Fibroblast of the aortic adventitia (primary cell): ENCODE measurements at places on chromosomes 3 and 15. TPM values are rescaled to one million over a fixed set of nuclear protein-coding genes. Genes with fewer than 3 reads are reported as not detected.

DNA sequence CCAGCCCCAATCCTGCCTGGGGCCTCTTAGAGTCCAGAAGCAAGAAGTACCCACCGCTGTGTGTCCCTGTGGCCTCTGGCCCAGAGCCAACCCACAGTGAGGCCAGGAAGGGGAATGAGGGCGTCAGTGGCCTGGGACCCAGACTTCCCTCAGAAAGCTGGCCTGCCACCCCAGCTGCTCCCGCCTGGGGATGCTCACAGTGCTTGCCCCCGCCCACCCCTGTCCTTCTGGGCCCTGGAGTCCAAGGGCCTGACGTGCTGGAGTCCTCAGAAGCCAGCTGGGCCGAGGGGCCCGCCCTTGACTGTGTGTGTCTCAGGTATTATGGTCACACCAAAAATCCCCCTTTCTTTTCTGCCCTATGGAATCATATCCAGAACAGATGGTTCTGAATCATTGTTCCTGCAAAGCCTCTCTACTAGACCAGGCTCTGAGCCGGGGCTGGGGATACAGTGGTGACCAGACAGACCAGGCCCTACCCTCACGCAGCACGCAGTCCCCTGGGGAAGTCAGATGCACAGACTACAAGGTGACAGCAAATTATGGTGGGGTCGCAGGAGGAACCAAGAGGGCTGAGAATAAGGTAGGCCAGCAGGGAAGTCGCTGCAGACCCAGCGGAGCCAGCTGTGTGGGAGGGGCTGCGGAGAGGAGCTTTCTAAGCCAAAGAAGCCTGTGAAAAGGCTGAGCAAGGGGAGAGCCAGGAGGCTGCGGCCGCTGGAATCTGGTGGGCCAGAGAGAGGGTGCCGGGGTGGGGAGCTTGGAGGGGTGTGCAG is 99.1 kb downstream of the VGLL4 start:
- peak; percentile 47 for DNase-seq

GRCh38 chr3:96986241-96986640 is 171.8 kb downstream of the EPHA6 start:
- no peak for DNase-seq

The GOLGA8J gene
- total RNA-seq: not detected in 2 replicates

DNA sequence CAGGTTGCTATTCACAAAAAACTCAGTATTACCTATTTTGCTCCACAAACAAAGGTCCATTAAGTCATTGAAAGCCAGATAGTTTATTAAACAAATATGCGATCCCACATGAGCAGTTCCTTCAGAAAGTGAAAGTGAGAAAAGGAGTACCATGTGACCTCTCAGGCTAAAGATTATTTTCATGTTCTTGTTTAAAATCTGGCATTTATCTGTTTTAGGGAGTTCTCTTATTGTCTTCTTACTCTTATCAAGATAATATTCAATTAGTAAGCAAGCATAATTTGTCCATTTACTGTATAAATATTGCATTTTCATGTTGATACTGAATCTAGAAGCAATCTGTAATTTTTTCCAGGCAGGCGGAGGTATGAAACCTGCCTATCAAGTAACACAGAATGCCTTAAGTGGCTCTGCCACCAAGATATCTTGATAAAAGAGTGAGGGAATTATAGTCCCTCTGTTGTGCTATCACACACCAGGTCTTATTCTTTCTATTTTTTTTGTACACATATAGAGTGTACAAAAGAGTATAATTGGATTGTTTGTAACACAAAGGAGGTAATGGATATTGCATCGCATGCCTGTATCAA is 20.1 kb upstream of the PLSCR5 start:
- peak; percentile 56 for DNase-seq

DNA sequence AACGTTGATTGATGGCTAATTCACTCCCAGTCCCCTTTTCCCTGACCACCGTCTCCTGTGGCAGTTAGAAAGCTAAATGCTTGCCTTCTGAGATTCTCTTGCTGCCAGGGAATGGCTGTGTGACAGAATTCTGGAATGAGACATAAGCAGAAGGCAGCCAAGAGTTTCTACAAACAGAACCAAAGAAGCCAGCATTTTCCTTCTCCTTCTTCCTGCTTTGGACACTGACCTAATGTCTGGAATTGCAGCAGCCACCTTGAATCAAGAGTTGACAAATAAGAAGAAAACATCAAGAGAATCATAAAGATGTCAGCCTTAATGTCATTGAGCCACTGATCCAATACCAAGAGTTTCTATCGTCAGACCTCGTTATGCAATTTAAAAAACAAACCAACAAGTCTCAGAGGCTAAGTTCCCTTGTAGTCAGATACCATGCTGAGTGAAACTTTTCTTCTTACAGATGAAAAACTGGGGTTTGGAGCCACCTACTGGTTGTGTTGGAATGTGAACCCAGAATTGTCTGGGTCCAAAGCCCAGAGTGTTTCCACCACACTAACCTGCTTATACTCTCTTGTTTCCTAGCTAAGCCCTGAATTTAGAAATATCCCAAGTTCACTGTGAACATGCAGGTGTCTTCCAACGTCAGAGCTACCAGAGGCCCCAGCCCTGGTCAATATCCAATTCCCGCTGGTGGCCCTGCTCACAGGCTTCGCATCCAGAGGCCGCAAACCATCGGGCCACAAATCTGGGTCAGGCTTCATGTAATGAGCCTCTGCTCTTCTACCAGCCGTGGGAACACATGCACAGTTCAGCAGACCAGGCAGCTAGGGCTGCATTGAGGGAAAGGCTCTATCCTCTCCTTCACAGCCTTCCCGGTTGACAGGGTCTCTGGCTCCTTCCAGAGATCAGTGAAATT is 42.5 kb downstream of the MCF2L2 start:
- DNase-seq: peak; percentile 85

The FSD2 gene
- total RNA-seq: not detected in 2 replicates

The PCSK6 gene
- 0.81 TPM in 1 of 2 replicates, not detected in the other for total RNA-seq

DNA sequence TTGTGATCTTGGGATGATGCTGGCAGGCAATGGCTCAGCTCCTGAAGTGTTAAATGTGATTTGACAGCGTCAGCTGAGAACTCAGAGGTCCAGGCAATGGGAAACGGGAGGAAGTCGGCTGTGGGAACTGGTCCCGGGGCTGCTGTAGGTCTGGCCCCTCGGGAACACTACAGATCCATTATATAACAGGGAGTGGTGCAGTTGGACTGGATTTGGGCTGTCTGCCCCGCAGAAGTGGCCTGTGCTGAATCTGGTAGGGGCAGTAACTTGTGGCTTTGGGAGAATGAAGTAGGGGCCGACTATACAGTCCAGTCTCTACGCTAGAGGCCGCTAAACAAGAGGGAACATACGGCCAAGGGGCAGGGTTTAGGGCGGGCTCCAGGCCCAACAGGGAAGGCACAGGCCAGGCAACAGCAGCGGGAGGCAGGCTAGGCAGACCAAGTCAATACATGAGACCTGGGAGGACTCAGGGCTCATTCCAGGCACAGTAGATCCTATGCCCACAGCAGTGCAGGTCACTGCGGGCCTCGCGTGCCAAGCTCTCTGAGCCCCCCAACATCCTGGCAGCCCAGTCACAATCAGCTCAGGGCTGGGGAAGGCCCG is 20.3 kb upstream of the IL16 start:
- DNase-seq: peak; percentile 68

GRCh38 chr3:32282578-32283154 is 44.2 kb downstream of the CMTM8 start:
- no peak for DNase-seq

DNA sequence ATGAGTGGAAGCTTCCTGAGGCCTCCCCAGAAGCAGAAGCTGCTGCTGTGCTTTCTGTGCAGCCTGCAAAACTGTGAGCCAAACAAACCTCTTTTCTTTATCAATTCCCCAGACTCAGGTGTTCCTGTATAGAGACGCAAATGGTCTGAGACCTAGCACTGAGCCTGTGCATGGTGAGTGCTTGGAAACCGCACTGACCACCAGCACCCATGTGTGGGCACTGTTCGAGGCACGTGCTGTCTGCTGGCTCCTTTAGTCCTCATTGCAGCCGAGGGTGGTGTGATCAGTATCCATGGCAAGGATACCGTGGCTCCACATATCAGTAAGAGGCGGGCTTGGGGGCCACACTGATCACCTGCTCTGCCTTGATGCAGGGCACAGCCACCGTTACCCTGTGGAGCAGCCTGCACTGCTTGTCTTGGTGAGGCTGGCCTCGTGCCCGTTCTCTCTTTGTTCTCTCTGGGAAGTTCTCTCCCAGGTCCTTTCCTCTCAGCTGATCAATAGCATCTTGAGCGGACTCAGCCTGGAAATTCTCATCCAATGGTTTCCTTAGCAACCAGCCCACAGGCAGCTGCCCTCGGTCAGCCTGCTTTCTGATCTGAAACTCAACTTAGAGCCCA is 101.0 kb downstream of the PLXNA1 start:
- no peak for DNase-seq

The ARRDC4 gene
- total RNA-seq: 6.2 and 18.3 TPM in 2 replicates

The BUB1B gene
- 1.3 and 35.2 TPM in 2 replicates for total RNA-seq

GRCh38 chr3:42514876-42515275 is 12.4 kb downstream of the VIPR1 start:
- DNase-seq: no peak

GRCh38 chr3:43148033-43148432 is 42.2 kb upstream of the POMGNT2 start:
- no peak for DNase-seq

DNA sequence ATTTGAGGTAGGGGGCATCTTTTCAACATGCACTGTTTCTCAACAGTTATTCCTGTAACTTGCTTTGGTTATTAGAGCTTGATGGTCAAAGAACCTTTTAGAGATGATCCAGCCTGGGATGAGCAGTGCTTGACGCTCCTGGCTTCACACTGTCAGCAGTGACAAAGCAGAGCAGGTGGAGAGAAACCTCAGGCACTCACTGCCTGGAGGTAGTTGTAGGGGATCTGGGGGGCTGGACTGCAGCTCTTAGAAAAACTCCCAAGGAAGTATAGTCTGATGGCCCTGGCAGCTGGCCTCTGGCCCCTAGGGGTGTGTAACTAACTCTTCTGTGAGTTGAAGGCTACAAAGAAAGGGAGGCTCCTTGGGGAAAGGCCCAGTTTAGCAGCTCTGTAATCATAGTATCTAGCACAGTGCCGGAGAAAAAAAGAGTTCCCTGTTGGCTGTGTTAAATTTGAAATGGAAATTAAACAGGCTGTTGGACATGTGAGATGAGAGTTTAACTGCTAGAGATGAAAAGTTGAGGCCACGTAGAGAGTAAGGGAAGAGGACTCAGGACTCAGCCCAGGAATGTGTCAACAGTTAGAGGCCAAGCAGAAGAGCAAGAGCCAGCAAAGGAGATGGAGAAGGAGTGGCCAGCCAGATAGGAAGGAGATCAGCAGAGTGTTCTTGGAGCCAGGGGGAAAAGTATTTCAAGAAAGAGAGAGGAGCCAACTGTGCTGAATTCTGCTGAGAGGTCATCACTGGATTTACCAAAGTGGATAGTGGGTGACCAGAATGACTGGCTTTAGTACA is 14.2 kb downstream of the OXNAD1 start:
- peak; percentile 44 for DNase-seq

The GABRR3 gene
- not detected in 2 replicates for total RNA-seq

The FBN1 gene
- 984 and 4,431 TPM in 2 replicates for total RNA-seq

DNA sequence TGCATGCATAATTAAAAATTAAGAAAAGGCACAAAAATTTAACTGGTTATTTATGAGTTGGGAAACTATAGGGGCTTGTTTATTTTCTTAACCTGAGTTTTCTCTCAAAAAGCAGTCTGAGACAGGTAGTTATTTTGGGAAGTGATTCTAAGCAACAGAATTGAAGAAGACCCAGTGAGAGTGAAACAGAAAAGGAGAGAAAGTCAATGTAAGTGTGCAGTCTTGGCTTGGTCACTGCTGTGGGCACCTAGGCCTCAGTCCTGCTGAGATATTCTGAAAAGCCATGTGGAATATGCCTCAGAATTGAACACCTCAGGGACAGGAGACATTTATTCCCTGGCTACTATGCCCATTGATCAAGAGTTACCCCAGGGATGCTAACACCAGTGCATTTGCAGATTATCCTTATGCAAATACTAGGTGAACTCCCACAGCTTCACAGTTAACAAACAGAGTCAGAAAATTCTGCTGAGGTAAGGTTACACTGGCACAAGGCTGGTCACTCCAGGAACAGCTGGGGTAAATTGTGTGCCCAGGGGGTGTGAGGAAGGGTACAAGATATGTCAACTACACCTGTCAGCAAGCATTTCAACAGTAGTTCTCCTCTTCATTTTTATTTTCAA is 222.7 kb downstream of the EFHB start:
- no peak for DNase-seq

The SCN5A gene
- 0.08 and 0.99 TPM in 2 replicates for total RNA-seq

DNA sequence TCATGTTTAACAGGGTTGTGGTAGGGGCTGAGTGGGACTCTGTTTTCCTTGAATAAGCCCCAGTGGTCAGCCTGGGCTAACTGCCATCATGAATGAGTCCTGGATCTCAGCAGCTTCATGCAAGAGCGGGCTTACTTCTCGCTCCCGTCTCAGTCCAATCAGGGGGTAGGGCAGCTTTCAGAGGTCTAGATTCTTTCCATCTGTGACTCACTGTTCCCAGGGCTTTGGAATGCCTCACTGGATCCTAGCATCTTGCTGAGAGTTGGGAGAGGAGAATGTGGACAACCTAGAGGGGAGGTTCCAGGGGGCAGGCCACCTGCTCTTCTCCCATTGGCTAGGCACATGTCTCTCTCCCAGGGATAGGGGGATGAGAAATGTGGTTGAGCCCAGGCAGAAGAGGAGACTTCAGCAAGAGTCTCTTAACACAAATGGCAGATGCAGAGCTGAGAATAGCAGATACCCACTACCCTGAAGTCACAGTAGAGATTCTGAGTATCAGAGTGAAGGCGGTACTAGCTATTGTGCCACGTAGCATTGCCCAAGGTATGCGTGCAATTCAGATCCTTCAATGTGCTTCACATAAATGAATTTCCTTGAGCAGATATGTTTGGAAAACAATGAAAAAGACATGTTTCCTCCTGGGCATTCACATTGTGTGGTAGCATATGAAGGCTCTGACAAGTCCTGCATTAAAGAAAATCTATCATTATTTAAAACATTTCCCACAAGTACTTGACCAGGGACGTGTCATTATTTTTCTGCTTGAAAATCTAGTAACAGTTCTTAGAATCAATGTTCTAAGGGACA is 257.7 kb upstream of the PROK2 start:
- DNase-seq: peak; percentile 68

DNA sequence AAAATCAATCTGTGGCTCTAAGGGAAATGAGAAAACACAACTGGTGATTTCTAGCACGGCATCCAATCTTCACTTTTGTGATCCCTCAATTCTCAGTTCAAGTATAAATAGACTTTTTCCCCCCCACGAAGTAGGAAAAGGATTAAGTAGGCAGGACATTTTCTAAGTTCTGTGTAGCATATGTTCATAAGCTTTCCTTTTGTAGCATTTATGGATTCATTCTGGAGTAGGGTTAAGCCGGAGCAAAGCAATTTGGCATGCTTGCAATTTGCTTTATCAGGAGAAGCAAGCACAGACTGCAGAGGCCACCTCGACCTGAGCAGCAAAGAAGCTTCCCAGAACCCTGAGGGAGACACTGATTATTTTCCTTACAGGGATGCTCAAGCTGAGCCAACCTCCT is 66.3 kb downstream of the FHIT start:
- DNase-seq: no peak

The SLC35G2 gene
- 14.0 and 14.7 TPM in 2 replicates for total RNA-seq
